Suppressor macrophage (primary cell): ENCODE measurements at places on chromosomes 1 and 21.

- no peak for DNase-seq
These were observed 165.4 kb upstream of the HMGB4 start for GRCh38 chr1:33698361-33699035.

DNA sequence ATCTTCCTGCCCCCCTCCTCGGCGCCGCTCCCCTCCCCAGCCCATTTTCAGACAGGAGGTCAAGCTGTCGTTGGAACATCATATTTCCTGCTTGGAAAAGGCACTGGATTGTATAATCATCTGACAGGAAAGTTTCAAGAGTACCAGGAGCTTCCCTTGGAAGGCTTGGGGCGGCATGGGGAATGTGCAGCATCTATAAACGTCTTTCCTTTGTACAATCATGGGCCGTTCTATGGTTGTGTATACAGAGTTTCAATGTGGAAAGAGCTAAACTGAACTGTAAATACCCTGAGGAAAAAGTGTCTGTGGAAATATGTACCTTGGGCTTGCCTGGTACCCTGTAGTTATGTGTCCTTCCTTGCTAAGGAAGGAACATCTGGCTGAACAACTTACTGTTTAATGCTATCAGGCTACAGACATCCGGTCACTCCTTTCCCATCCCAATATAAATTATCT lies 368.1 kb upstream of the ADGRL2 start:
- no peak for DNase-seq

GRCh38 chr1:232965912-232966217 lies 15.5 kb downstream of the NTPCR start:
- no peak for DNase-seq

DNA sequence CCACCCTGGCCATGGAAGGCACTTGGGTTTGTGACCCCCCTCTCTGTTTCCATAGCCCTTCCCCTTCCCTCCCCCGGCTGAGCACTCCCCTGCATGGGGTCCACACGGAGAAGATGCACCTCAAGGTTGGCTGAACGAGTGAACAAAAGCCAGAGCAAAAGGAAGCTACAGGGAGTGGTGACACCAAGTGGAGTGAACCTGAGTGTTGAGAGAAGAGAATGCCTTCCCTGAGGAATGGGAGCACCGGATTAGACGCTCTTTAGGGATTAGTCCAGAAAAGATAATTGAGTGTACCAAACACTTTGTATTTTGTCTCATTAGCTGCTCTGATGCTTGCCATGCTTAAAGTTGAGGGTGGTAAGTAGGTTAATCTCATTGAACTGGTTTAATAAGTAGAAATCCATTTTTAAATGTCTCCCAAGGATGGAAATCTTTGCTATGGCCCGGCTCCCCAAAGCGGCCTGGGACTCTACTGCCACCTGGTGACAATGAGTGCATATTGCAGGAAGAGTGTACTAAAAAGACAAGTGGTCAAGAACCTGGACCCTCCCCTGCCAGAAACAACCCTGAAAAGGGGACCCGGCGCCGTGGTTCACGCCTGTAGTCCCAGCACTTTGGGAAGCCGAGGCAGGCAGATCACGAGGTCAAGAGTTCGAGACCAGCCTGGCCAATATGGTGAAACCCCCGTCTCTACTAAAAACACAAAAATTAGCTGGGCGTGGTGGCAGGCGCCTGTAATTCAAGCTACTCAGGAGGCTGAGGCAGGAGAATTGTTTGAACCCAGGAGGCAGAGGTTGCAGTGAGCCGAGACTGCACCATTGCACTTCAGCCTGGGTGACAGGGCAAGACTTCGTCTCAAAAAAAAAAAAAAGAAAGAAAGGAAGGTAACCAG lies 150.6 kb upstream of the ZC3H12A start:
- peak; percentile 51 for DNase-seq

DNA sequence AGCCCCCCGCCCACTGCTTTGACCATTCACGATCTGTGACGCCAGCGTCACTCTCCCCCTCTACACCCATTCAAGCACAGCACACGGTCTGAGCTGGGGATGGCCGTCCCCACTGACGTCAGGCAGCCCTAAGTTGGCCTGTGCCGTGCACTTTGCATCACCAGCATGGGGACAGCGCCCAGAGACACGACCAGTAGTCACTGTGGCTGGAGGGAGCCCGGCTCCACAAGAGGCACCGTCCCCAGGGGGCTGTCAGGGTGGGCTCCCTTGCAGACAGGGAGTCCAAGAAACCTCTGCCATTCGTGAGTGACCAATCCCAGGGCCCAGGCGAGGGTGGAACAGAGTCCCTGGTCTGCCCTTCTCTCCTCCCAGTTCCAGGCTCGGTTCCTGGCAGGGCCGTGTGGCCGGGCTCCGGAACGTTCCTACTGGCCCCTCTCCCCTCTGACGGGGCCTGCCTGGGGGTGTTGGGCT lies 2.3 kb downstream of the KRTAP10-8 start:
- DNase-seq: no peak

DNA sequence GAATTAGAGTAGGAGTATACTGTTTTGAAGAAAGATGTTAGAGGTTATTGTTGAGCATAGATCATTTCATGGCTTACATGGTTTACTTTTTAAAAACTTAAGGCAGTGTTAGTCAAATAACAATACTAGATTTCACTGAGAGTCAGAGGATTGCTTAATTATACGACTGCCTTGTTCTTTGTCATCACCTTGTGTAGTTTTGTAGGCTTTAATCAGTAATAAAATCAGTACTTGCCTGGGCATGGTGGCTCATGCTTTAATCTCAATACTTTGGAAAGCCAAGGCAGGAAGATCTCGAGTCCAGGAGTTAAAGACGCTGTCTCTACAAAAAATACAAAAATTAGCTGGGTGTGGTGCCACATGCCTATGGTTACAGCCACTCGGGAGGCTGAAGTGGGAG lies 41.3 kb upstream of the GPR52 start:
- DNase-seq: no peak

DNA sequence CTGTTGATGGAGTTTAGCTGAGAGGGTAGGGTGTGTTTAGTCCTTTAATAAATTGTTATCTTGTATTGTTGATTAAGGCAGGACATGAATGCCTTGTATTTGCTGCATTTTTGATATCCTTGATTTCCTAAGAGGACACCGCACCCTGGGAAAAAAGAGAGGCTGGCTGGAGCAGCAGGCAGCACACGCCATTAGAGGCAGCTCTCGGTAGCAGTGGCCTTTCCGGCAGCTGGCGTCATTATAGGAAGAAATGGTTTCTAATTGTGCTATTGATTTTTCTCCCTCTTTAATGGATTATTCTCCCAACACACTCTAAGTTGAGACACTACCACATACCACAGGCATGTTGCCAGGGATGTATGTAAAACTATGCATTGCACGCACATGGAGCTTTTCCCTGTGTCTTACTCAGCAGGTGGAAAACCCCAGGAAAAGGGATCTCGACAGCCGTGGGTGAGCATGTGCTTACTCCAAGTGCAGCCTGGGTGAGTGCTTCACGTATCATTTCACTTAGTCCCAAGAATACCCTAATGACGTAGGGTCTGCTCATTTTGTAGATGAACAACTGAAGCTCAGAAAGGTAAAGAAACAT lies 440.4 kb upstream of the RUNX1 start:
- DNase-seq: no peak

DNA sequence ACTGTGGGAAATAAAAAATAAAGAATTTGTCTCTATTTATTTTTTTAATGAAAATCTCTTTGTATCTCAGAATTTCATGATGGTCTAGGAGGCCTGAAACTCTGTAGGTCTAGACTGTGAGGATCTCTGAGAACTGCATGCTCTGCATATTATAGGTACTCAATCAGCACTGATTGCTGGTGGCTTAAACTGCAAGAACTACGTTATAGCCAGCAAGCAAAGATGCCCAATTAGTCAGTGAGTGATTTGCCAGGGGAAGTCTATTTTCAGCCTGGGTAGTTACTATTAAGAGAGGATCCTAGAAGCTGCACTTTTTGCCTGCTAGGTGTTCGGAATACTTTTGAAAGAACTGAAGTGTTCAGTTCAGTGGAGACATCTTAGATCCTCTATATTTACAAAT lies 87.4 kb downstream of the GPR52 start:
- DNase-seq: no peak

- DNase-seq: no peak
These were observed 28.4 kb downstream of the FCRL5 start for GRCh38 chr1:157523774-157524493.

DNA sequence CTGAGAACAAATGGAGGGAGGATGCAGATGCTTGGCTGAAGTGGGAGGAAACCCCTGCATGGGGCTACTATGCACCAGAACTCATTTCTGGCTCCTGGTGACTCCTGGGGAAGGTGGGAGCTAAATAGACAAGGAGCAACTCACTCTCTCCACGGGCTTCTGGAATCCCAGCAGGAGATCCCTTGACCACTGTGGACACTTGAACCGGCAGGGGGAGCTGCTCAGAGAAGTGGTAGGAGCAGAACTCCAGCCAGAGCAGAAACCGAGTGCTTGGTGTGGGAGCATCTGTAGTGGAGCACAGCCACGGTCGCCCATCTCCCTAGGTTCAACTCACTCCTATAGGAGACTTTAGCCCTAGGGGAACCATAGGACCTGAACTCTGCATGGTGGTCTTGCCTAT lies 205.6 kb upstream of the GJB5 start:
- DNase-seq: peak; percentile 22

DNA sequence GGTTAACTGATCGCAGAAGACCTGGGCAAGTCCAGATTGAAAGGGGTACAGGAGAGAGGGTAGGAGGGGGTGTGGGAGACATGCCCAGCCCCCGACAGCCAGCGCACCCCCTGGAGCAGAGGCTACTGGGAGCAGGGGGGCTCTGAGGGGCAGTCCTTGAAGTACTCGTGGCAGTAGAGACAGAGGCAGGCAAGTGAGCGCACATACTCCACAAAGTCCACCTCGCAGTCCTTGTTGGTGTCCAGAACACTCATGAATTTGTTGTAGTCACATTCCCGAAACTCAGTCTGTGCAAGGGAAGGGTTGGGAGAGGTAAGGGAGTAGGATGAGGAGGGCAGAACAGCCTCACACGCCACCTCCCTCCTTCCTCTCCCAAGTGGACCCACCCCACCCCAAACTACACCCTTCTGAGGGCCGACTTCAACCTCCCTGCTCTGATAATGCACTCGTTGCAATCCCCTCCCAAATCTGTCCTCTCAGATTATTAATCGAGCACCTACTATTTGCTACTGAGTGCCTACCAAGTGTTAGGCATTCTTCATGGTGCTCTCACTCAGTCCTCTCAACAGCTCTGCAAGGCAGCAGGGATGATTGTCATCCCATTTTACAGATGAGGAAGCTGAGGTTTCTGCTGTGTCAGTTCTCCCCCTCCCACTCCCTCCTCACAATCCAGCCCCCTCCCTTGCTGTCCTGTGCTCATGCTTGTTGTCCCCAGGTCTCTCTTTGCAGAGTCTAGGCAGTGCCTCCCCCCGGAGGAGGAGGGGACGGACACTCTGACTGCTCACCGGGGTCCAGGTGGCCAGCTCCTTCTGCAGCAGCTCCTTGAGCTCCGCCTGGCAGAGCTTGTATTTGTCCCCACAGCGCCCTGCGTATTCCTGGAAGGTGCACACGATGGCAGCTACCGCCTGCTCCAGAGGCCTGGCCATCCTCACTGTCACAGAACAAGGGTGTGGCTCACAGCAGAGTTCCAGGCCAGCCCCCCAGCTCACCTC lies 1.2 kb downstream of the S100A3 start:
- peak; percentile 52 for DNase-seq

DNA sequence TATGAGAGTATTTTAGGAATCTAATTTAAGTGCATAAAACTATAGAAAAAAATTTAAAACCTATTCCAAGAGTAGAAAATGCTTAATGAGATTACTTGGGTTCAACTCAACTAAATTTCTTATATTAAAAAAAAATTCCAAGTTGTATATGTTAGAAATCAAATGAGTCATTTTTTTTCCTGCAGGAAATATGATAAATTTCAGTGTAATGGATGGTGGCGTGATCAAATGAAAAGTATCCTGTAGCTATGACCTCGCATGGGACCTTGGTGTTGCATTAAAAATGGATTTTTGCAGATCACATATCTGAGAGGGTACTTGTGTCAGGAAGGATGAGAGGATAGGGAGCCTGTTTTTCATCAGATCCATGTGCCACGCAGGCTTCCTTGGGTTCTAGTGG lies 17.9 kb downstream of the ATP5PO start:
- DNase-seq: no peak

DNA sequence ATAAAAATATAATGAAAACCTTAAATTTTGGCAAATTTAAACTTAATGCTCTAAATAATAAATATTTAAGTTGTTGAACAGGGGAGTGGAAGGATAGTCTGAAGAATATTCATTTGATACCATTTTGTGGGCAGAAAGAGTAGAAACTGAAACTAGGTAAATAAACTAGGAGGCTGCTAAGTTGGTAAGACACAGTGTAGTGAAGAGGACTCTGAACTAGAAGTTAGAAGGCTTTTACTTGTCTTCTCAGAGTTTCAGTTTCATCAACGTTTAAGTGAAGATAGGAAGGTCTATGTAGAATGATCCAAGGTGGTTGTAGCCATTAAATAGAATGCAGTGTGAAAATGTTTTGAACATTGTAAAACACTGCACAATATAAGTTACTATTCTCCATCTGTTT lies 516.9 kb downstream of the AMY1C start:
- DNase-seq: no peak
